ENCODE measurements at places on chromosomes 5 and 9.

- DNase-seq: no peak
Measured at GRCh38 chr5:180040287-180041214, 31.0 kb downstream of the RNF130 start.

GRCh38 chr5:135825373-135826220, 8.9 kb upstream of the SLC25A48 start:
- no peak for DNase-seq

DNA sequence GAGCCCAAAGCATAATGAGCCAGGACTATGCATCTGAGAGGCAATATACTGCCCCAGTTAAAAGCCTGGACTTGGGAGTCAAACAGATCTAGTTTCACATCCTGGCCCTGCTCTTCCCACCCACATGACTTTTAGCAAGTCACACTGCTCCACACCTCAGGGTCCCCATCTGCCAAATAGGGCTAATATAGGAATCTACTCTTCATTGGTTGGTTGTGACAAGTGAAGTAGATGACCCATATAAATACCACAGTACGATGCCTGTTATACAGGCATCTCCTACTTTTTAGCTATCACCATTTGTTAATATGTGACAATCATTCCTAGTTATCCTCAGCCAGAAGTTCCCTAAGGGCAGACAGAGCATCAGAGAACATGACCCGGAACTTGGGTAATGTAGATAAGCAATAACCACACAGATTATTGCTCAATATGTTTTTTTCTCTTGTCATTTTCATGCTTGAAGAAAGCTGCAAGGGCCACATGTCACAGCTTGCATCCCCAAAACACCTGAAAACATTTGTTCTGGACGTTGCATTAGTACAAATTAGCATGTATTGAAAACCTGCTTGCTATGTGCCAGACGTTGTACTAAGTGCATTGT, 20.4 kb downstream of the ADAM19 start:
- no peak for DNase-seq

DNA sequence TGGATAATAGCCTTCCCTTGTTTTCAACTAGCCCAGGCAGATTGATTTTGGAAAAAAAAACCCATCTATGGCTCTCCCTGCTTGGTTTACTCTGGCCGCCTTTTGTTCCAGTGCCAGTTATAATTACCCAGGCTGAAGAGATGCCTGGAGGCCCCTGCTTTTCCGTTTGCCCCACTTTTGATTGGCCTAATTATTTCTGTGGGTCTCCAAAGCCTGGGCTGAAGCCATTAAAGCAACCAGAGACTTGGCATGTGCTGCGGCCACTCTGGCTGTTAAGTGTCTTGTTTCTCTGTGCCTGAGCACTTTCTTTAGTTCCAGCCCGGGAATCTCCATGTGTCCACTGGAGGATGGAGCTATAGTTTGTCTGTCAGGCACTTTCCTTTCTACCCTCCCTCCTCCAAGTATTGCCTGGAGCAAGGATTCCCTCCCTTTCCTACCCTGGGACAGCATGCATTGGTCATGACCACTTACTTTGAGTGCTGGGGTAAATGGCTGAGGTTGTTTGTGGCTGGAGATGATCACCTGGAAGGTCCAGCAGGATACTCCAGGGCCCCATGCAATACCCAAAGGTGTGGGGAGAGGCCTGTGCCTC, 105.1 kb upstream of the CTSL start:
- DNase-seq: no peak

DNA sequence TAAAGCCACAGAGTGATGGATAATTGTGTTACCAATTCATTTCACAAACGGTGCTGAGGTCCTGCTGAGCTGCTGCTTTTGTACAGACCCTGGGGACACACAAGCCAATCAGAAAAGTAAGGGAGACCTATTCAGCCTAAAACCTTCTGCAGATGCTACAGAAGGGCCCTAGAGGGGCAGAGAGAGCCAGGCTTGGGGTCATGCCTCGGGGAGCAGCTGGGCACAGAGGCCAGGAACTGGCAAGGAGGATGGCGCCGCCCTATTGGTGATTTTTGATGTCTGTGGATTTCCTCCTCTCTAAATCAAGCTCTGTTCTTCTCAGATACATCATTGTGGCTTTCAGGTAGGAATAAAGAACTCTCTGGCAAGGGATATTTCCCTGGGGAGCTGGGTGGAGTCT, 181.9 kb downstream of the ZNF462 start:
- no peak for DNase-seq

- peak; percentile 27 for DNase-seq
Measured at GRCh38 chr5:113199122-113199905, 222.7 kb downstream of the DCP2 start.

DNA sequence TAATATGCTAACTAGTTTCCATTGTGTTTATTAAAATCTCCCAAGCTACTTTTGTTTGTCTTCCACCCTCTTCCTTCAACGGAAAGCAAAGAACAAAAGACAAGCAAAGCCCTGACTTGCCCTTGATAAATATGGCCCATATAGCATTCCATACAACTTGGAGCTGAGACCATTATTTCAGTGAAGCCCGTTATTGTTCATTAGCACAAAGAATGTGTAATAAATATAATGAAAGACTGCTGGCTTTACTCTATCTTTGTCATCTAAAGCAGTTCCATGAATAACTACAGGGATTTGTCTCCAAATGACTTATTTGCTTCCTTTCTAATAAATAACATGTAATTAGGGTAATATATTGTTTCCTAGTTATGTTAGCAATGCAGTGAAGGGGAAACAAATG, 270.7 kb upstream of the TLE4 start:
- DNase-seq: no peak

GRCh38 chr5:139710319-139711066, 62.3 kb downstream of the CXXC5 start:
- peak; percentile 63 for DNase-seq

- peak; percentile 84 for DNase-seq
Measured at GRCh38 chr5:132439521-132440089, 51.0 kb downstream of the IRF1 start.

GRCh38 chr5:147361441-147362175, 126.8 kb downstream of the STK32A start:
- no peak for DNase-seq

DNA sequence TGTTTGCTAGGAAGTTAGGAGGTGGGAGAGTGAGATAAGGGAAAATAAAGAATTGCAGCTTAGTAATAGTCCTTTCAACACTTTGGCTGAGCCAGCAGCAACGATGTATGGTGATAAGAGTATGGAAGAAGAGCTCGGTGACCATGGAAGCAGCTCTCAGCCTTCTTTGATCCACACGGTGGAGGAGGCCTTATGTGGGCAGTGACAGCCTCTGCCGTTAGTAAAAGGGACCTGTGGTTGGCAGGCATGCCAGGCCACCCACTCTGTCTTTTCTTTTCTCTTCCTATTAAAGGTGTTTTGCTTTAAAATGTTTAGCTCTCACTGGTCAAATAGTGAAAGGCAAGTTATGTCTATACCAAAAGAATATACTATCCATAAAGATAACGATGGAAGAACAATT, 7.7 kb downstream of the RGS7BP start:
- DNase-seq: no peak

DNA sequence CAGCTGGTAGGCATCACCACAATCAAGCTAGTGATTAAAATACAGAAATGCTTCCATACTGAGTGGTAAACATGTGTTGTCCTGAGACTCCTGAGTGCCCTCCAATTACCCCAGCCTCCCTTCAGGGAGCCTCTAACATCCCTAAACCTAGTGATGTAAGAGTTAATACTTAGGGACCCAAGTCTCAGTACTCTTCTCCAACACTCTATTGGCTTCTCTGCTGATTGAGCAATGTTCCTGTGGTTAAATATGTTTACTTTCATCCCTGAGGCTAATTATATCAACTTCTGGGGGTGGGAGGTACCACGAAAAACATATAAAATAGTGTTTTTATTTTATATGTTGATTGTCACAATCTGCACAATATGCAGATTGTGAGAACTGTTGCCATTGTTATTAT, 5.0 kb downstream of the GRXCR2 start:
- DNase-seq: no peak

DNA sequence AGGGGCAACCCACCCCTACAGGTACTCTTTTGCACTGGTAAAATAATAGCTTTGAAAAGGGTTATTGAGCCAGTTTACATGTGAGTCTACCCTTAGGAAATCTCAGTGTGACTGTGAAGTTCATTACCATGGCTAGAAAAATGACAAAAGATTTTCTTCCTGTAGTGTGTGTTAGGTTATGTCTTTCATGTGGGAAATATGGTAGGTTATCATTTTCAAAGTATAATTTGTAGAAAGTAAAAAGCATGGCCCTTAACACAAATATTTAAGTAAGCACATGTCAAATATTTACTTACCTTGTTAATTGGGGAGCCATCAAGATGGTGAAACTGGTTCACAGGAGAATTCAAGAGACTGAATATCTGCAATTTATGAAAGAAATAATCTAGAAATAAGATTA, 37.3 kb upstream of the PLPP1 start:
- no peak for DNase-seq

DNA sequence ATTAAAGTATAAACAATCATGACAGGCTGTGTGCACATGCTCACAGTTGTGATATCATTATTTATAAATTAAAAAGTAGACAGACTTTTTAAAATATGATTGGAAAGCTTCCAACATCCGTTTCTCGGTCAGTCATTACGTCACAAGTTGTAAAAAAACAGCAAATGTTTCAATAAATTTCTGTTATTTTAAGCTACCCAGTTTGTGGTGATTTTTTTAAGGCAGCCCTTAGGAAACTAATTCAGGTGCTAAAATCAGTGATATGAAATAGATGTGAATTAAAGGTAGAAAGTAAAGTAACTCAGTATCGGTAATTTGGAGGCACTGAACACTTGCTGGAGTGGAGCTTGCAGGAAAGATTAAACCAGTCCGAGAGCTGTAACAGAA, 1.2 kb downstream of the CCNH start:
- DNase-seq: no peak

DNA sequence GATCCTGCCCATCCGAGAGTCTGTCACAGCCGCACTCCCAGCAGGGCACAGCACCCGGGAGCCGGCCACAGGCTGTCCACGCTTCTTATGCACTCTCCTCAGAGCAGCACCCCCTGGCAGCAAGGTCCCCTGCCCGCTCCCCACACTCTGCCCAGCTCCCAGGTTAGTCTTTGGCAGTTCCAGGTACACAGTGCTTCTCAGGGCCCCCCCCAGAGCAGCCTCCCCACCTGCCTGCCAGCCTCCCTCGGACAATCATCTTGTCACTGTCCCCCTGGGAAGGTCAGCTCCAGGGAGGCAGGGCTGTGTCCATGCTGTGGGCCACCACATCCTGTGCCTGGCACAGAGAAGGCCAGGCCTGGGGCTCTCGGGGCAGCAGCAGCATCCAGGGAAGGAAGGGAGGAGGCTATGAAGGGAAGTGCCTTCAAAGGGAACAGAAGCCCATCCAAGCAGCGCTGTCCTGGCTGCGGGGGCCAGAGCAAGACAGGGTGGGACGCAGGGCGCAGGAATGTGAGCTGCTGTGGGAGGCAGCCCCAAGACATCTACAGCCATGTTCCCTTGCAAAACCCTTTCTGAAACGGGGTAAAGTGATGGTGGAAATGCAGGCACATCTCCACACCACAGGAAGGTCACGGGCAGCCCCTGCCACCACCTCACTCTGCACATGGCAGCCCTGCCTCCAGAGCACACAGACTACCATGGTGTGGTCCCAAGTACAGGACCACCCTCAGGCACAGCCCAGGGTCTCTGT, 68.6 kb upstream of the ADAMTS2 start:
- no peak for DNase-seq

- DNase-seq: peak; percentile 98
Measured at GRCh38 chr9:21591221-21592062, 109.3 kb upstream of the IFNE start.

- no peak for DNase-seq
Measured at GRCh38 chr5:145324101-145324500, 511.0 kb downstream of the PRELID2 start.

DNA sequence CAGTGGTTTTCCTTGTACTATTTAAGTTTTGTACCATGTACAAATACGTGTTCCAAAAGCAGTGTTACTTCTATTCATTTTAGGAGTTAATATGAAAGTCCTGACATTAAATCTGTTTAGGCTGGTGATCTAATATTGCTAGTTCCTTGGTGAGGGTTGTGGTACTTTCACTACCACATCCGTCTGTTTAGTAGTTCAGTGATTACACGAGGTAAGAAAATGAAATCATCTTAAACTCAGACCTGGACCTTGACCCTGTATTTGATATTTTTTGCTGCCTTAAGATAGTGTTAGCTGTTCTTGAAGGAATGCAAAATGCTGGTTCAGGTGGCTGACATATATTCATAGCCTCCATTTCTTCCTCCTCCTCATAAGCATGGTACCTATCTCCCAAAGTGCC, 50.3 kb downstream of the MTAP start:
- DNase-seq: no peak

- DNase-seq: peak; percentile 20
Measured at GRCh38 chr5:73120222-73121118, at the start of gene TMEM171. TMEM171 (plus strand) TSS chr5:73120575; CDS start chr5:73123374, 2,799 bp downstream.

- no peak for DNase-seq
Measured at GRCh38 chr9:109739760-109740159, 40.2 kb upstream of the PALM2AKAP2 start.

GRCh38 chr5:144328980-144329379, 158.3 kb downstream of the KCTD16 start:
- DNase-seq: no peak

- DNase-seq: no peak
Measured at GRCh38 chr9:116480700-116481099, 206.4 kb upstream of the TRIM32 start.

DNA sequence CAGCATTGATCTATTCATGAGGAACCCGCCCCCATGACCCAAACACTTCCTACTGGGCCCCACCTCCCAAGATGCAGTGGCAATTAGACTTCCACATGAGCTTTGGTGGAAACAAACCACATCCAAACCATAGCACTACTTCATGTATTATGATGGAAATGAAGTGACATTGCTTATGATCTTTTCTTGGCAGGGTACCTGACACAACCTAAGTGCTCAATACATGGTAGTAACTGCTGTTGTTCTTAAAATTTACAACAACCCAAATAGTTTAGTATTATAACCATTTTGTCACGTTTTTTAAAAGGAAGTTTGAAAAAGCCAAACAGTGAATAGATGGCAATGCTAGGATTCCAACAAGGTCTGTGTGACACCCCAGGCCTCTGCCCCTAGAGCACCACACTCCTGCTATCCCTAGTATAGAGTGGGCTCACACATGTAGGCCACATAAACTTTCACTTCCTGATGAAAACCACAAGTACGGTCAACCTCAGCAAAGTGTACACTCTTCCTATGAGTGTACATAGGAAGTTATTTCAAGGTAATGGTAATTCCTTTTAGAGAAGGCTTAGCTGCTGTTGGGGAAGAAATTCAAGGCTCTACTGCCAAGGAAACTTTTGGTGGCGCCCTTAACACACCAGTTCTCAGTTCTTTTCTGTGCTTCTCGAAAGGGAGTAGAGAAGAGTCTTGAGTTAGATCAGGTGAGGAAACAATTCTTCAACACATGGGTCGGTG, 97.6 kb downstream of the ARSB start:
- no peak for DNase-seq

- DNase-seq: no peak
Measured at GRCh38 chr9:123324767-123325183, 31.2 kb upstream of the CRB2 start.

All from brain microvascular endothelial cell (primary cell).